ENCODE measurements at places on chromosomes 2 and 18.

DNA sequence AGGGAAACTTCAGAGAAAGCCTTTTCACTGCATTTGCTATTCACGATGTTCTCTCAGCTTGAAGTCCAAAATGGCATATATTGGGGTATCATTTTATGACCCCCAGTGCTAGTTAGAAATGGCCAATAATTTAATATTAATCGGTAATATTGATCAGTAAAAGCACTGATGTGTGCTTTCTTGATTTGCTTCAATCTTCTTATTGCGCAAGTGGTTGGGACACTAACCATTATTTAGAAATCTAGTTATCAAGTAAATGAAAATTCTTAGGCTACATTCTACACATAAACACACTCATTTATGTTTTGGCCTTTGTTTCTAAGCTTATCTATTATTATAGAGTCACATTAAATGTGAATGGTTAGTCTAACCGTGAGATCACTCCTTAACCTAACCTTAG is 49.7 kb upstream of the VWC2L start:
- no peak for DNase-seq

- no peak for DNase-seq
Measured at GRCh38 chr2:109066917-109067597, 61.9 kb upstream of the SH3RF3 start.

GRCh38 chr2:7738596-7738995 is 821.4 kb downstream of the RNF144A start:
- no peak for DNase-seq

GRCh38 chr2:129627437-129627836 is 352.0 kb upstream of the RAB6C start:
- no peak for DNase-seq

DNA sequence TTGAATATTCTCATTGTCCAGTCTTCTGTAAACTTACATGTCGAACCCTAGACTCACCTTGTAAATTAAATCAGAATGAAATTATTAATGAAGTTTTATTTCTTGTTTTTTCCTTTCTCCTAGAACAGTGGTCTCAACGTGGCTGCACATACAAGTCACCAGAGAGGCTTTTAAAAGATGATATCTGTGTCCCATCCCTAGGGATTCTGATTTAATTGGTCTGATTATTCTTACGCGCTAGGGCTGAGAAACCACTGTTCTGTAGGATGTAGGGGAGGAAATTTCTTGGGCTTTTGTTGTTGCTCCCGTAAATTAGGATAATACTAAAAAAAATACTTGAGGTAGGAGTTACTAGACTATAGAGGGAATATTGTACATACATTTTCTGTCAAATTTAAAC is 32.1 kb downstream of the PPM1B start:
- no peak for DNase-seq

DNA sequence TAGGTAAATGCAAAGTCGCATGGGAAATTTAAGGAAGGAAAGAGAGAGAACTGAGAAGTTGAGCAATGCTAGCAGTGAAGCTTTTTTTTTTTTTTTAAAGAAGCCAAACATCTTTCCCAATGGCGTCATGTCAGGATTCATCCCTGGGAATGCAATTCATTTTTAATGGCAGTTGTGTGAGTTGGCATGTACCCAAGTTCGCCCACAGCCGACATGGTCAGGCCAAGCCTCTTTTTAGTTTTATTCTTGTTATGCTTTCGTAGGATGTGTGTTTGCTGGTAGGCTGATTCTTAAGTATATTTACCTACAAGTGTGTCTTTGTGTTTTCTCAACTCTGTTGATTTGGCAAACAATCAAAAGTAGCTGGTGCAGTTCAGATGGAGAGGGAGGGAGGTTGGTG is 127.6 kb upstream of the ITGA6 start:
- DNase-seq, result peak; percentile 87

- no peak for DNase-seq
Measured at GRCh38 chr2:239762655-239763269, 262.4 kb downstream of the NDUFA10 start.

DNA sequence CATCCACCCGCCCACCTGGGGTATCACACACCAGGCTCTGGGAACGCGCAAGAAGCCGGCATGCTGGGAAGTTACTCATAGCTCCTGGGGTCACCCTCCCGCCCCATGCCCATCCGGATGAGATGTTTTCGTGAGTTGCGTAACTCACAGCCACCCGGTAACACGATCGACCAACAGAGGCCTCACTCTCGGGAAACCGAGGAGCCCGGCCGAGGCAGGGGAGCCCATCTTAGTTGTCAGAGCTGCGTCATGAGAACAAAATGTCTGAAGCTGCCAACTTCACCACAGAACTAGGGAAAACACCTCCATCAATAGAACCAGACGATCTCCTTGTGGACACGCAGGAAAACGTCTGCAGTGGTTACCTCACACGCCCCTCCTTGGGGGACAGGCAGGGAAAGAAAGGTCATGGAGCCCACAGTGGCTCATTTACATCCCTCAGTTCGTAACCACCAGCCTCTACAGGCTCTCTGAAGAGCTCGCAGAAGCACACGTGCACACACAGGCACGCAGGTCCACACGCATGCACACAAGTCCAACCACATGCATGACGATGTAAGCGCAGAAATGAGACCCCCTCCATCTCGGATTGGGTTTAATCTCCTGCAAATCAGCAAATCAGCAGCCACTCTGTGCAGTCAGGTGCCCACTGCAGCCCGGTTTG is 26.2 kb downstream of the ADI1 start:
- DNase-seq, result no peak

DNA sequence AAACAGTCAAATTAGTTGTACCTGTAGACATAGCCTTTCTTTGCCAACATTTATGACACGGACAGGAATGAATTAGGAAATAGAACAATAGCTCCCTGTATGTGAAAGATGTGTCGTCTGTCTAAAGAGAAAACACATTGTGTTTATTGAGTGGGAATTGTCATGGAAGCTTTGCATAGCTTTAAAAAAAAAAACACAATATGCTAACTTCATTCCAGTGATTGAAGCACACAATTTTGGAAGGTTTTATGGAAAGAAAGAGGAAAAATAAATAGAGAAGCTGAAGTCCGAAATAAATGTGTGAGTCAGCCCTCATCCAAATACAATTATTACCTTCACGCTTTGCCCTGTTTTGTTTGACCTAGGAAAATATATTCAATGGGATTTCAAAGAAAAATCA is 1095.7 kb downstream of the TSN start:
- DNase-seq, result no peak

- no peak for DNase-seq
Measured at GRCh38 chr2:44746856-44747615, 194.5 kb upstream of the SIX3 start.

- DNase-seq, result no peak
Measured at GRCh38 chr2:207412787-207413310, 116.9 kb upstream of the CREB1 start.

GRCh38 chr2:181517685-181518301 is 60.6 kb downstream of the ITGA4 start:
- no peak for DNase-seq

DNA sequence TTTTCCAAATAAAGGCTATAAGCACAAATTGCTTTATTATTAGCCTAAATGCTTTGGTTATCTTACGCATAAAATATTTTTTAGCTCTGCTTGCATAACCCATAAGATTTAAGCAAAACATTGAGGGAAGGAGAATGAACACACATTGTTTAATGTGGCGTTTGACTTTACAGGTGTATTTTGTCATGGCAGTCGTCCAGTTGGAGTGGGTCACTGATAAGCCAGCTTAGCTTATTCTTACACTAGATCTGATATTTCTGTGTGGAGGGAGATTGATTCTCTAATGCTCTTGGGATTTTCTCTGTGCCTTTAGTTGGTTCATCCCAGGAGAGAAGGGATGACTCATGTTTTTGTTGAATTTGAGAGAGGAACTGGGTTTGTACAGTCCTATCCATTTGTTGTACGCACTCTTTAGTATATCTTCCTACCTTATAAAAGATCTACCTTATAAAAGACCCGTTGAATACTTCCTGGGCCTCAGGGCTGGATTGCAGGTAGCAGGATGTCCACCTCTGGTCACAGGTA is 47.5 kb upstream of the ACYP2 start:
- DNase-seq, result no peak

GRCh38 chr2:185219981-185220380 is 518.6 kb upstream of the FSIP2 start:
- no peak for DNase-seq

DNA sequence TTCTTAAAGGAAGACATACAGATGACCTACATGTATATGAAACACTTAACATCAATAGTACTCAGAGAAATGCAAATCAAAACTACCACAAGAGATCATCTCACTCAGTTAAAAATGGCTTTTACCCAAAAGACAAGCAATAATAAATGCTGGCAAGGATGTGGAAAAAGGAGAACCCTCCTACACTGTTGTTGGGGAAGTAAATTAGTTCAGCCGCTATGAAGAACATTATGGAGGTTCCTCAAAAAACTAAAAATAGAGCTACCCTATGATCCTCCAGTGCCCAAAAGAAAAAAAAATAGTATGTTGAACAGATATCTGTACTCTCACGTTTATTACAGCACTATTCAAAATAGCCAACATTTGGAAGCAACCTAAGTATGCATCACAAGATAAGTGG is 1579.4 kb upstream of the TMEFF2 start:
- no peak for DNase-seq

GRCh38 chr2:71609958-71610357 is 156.6 kb downstream of the DYSF start:
- DNase-seq, result no peak

DNA sequence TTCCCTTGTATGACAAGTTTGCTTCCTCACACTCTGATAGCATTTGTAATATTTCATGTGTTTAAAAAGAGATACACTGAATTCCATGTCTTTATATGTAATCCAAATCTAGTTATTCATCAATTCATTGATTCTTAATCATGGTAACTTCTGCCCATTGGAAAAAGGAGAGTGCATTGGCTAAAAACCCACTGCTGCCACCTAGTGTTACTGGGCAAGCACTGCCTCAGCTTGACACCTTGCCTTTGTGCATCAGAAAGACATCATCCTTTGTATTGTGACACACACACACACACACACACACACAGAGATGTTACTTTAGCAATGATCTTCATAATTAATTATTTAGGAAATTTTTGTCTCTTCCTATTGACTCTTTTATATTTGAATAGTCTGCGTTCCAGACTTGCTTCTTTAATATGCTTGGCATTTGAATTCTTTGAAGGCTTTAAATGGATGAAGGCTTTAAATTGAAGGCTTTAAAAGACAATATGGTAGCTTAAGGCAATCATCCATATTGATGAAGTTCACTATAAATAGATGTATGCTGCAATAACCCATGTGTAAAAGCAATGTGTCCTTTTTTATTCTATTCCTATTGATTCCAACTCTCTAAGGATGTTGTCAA is 414.2 kb upstream of the CHST9 start:
- DNase-seq, result peak; percentile 55

DNA sequence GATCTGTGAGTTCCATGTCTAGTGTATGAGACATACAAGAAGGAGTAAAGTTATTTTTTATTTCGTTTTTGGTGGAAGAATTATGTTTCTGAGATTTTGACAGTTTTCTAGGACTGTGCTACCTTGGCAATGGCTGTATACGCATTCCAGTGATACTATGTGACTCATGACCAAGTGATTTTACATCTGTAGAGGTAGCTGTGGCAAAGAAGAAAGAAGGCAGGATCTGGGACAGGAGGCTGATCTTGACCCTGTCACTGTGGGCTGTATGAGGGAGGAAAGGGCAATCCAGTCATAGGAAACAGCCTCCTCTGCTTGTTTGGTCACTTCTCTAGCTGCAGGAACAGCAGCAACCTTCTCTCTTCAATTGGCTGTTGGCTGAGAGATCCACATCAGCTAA is 44.0 kb upstream of the PDCL3 start:
- DNase-seq, result no peak

GRCh38 chr18:58161659-58162058 is 117.6 kb downstream of the NEDD4L start:
- DNase-seq, result no peak

GRCh38 chr2:227029426-227030105 is 134.4 kb downstream of the COL4A4 start:
- DNase-seq, result no peak

GRCh38 chr18:48600456-48601090 is 61.7 kb downstream of the CTIF start:
- DNase-seq, result no peak

- DNase-seq, result no peak
Measured at GRCh38 chr18:47903809-47904208, 26.6 kb downstream of the SMAD2 start.

DNA sequence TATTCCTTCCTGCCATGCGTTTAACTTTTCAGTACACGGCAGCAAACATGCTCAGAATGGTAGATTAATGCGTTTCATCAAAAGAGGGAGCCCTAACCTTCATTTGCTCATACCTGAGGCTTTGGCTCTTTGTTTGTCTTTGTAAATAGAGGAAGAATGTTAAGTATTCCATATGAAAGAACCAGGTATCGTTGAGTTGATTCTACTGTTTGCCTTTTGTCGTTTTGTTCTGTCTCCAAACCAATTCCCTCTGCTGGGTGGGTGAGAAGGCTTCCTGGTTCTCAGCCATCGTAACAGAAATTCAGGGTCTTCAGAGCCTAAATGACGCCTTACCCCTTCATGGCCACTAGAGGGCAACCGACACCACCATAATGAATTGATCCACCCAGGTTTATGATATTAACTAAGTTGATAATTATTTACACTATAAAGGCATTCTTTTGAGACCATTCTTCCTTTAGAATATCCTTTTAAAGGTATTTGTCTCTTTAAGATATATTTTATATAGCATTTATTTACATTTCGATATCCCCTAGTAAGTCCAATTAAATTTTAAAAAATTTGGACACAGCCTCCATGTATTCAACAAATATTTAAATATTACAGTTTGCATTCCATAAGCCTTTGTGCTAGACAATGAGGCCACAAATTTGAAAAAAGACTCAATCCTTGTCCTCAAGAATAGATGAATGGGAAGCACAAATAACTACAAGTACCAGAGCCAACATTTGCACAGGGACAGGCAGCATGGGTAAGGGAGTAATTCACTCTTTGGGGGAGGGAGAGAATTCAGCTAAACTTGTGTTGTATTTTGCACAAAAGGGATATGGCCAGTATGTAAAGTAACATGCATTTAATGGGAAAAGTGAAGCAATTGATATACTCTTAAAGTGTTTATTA is 48.1 kb downstream of the TIMM21 start:
- DNase-seq, result peak; percentile 50

DNA sequence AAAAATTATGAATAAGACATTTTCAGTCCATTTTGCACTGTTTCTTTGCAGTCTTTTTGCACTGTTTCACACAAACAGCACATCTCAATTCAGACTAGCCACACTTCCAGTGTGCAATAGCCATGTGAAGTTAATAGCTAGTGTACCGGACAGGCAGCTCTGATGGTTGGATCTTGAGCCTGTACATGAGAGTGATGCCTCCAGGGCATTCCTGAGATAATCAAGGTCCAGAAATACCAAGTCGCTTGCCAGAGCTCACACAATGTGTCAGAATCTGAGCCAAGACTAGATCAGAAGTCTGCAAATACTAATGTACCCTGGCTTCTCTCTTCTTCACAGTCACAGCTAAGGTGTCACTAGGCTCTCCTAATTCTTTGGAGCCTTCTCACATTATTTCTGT is 180.2 kb downstream of the OSR1 start:
- no peak for DNase-seq

- peak; percentile 15 for DNase-seq
Measured at GRCh38 chr18:80154293-80154692, 45.2 kb downstream of the ADNP2 start.

- no peak for DNase-seq
Measured at GRCh38 chr2:45729753-45730512, 78.5 kb downstream of the PRKCE start.

Measured in NCI-H1105 (cell line).